ENCODE measurements at places on chromosomes 3 and 15. TPM values are rescaled to one million over a fixed set of nuclear protein-coding genes. Genes with fewer than 3 reads are reported as not detected.

PLCH1 gene
- 12.1 TPM for polyA plus RNA-seq

ISL2 gene
- polyA plus RNA-seq: not detected

REC114 gene
- not detected for polyA plus RNA-seq

TTC21A gene
- 9.4 TPM for polyA plus RNA-seq

TF gene
- 0.24 TPM for polyA plus RNA-seq

CX3CR1 gene
- not detected for polyA plus RNA-seq

SOX14 gene
- not detected for polyA plus RNA-seq
